ENCODE measurements at places on chromosomes 1 and 21. TPM values are rescaled to one million over a fixed set of nuclear protein-coding genes. Genes with fewer than 3 reads are reported as not detected.

DNA sequence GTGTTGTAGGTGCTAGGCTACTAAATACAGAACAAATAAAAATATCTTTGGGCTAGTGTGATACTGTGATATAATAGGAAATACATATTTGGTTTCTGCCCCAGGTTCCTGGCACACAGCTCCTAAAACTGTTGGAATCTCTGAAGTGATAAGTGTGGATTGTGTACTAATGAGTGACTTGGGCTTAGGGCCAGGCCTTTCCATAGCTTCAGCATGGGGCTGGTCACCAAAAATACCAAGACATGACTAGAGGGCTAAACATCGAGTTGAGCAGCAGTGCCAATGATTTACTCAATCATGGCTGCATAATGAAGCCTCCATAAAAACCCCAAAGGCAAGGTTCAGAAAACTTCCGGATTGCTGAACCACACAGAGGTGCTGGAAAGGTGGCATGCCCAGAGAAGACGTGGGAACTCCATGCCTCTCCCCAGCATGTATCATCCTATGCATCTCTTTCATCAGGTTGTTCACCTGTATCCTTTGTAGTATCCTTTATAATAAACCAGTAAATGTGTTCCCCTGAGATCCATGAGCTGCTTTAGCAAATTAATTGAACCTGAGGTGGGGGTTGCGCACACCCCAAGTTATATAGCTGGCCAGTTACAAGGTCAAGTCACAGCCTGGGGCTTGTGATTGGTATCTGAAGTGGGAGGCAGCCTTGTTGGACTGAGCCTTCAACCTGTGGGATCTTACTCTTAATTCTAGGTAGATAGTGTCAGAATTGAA, 51.6 kb downstream of the ZMYM4 start:
- no peak for DNase-seq

GRCh38 chr1:78101514-78101913, 55.7 kb downstream of the GIPC2 start:
- DNase-seq, result no peak

- no peak for DNase-seq
Observed at GRCh38 chr21:46613391-46613790, 8.5 kb upstream of the S100B start.

DNA sequence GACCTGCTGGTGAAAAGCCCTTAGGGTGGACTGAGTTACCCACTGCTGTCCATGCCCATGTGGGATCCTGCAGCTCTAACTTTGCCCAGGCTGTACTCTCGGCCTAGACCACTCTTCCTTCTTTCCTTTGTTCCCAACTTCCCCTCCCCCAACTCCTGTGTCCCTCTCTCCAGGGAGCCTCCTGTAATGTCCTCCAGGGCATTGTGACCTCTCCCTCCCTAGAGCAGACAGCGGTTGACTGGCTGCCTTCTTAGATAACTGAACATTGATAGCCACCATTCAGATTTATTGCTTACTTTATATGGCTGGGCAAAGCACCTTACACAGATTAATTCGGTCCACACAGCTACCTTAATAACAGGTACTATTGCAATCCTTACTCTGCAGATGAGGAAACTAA, 5.0 kb downstream of the RUNX1 start:
- DNase-seq, result no peak

DNA sequence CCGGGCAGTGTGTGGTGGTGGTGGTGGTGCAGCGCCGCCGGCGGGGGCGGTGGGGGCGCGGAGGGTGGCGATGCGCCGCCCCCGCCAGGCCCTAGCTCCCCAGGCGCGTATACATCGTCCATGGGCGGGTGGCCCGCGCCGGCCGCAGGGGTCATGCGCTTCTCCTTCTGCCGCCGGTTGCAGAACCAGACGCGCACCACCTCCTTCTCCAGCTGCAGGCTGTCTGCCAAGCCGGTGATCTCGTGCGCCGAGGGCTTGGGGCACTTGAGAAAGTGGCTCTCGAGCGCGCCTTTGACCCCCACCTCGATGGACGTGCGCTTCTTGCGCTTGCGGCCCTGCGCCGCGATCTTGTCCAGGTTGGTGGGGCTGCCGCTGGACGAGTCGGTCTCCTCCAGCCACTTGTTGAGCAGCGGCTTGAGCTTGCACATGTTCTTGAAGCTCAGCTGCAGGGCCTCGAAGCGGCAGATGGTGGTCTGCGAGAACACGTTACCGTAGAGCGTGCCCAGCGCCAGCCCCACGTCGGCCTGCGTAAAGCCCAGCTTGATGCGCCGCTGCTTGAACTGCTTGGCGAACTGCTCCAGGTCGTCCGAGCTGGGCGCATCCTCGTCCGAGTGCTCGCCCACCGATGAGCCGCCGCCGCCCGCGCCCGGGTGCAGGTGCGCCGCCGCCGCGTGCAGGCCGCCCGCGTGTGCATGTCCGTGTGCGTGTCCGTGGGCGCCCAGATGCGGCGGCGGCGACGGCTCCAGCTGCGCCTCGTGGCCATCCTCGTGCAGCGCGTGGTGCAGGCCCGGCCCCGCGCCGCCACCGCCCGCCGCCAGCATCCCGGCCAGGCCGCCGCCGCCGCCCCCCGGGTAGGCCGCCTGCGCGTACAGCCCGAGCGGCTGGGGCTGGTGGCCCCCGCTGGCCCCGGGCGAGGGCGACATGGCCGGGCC, 926 bp downstream of the POU3F1 start:
- DNase-seq, result no peak

DNA sequence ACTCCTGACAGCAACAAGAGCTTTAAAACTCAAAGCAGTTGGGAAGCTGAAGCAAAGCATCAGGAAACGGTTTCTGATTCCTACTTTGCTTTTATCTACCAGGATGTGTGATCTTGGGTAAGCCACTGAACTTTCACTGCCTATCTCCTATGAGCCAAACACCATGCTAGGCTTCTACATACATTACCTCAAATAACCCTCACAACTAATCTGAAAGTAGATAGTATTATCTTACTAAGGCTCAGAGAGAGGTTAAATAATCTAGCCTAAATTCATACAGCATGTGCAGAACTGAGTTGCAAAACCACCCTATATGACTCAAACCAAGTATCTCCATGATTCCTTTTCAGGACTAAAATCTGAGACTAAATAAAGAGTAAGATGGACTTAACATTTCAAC, 83.8 kb downstream of the EVI5 start:
- DNase-seq, result no peak

GRCh38 chr1:33712186-33712585, 151.7 kb upstream of the HMGB4 start:
- DNase-seq, result no peak

DNA sequence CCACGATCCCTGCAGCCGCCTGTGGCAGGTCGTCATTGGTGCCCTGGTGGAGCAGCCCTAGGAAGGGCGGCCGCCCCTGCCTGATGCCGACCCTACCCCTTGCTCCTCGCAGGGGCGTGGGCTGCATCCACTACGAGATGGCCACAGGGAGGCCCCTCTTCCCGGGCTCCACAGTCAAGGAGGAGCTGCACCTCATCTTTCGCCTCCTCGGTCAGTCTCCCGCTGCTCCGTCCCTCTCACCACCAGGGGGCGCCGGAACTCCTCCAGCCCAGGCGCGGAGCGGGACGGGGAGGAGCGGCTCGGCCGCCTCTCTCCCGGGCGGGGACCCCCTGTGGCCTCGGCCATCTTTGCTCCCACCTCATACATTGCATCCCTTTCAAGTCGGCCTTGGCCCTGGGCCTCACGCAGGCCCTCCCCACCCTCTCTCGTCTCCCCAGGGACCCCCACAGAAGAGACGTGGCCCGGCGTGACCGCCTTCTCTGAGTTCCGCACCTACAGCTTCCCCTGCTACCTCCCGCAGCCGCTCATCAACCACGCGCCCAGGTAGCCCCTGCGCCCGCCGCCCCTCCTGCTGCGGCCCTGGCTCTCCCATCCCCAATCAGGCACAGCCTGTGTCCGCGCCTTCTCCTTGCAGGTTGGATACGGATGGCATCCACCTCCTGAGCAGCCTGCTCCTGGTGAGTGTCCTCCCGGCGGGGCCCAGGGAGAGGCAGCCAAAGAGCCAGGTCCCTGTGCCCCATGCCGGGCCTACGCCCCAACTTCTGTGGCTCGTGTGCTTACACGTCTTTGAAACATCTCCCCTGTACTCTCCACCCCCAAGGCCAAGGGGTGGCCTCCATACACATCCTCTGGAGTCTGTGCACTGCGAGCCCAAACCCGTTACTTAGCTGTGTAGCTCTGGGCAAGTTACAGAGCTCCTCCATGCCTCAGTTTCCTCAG, 24.7 kb downstream of the CDK18 start:
- peak; percentile 82 for DNase-seq

GRCh38 chr1:235011599-235012435, 116.8 kb downstream of the TOMM20 start:
- peak; percentile 96 for DNase-seq

GRCh38 chr1:154483941-154484803, 17.8 kb upstream of the TDRD10 start:
- no peak for DNase-seq

- DNase-seq, result peak; percentile 80
Observed at GRCh38 chr1:42922687-42923366, 35.8 kb downstream of the SLC2A1 start.

DNA sequence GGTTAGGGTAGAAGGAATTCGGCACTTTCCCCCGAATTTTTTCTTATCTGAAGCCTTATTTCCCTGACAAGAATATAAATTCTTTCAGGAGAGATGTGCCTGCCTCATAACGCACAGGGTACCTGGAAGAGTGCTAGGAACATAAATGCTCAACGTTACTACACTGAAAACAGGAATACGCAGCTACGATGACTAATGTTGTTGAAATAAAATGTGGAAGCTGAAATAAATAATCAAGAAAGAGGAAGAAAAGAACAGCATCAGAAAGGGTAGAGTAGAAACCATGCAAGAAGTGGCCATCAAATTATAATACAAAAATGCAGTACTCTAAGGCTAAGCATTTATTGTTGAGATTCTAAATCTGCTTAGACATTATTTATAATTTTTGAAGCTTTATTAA, 33.9 kb downstream of the SLC66A1 start:
- DNase-seq, result no peak

- DNase-seq, result no peak
Observed at GRCh38 chr1:215905493-215906115, 338.5 kb downstream of the KCTD3 start.

DNA sequence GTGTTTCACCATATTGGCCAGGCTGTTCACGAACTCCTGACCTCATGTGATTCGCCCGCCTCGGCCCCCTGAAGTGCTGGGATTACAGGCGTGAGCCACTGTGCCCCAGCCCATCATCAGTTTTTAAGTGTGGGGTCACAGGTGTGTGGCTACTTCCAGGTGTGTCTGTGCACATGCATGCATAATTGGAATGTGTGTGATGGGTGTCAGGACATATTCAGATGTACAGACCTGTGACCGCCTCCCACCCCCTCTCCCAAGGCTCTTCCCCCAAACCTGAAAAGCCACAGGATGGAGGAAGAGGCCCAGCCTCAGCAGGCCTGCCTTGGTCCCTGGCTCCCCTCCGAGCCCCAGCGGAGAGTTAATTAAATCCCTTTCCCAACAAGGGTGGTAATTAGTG, 37.3 kb upstream of the CSF3R start:
- DNase-seq, result no peak

GRCh38 chr1:3888301-3888700, 11.8 kb downstream of the C1orf174 start:
- DNase-seq, result no peak

GRCh38 chr1:99270646-99271045, 6.4 kb downstream of the PLPPR4 start:
- no peak for DNase-seq

- no peak for DNase-seq
Observed at GRCh38 chr1:29211086-29212030, 19.4 kb downstream of the MECR start.

GRCh38 chr21:42534421-42535378, 21.0 kb downstream of the SLC37A1 start:
- no peak for DNase-seq

DNA sequence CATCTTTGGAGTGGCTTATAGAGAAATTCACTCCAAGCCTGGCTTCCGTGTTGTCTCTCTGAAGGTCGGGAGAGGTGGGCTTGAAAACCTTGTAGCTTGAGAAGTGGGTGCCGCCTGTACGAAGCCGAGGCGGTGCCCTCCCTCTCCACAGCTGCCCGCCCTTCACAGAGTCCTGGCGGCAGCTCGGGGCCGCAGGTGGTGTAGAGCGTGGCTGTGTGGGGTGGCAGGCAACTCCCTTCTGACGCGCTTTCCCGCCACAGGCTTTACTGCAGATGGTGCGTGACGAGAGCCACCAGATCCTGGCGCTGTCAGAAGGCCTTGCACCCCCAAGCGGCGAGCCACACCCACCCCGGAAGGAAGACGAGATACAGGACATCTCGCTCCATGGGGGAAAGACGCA, 33.1 kb upstream of the DIP2A start:
- DNase-seq, result peak; percentile 49

GRCh38 chr1:8361198-8361849, 43.4 kb downstream of the SLC45A1 start:
- no peak for DNase-seq

- no peak for DNase-seq
Observed at GRCh38 chr1:81305997-81306452, 494.7 kb upstream of the ADGRL2 start.

GRCh38 chr21:41744028-41744930, 22.6 kb downstream of the RIPK4 start:
- no peak for DNase-seq

The RLF gene
- total RNA-seq, result 21.6 TPM

The EDARADD gene
- 2.0 TPM for total RNA-seq

The PRRX1 gene
- not detected for total RNA-seq

The POGZ gene
- total RNA-seq, result 85.5 TPM

The SDE2 gene
- total RNA-seq, result 16.1 TPM

The NTMT2 gene
- total RNA-seq, result not detected

The CD84 gene
- total RNA-seq, result 14.7 TPM

The TAF1A gene
- total RNA-seq, result 10.0 TPM

The NUP210L gene
- 0.04 TPM for total RNA-seq

The HSD11B1 gene
- total RNA-seq, result 1.5 TPM

The DNASE2B gene
- not detected for total RNA-seq

The PROK1 gene
- total RNA-seq, result not detected

Data from activated CD4-positive, alpha-beta T cell treated with anti-CD3 and anti-CD28 coated beads, Interleukin-2, amount 10 ng/mL, durations not matched to agents 7 days and 5 days (primary cell).